ENCODE measurements at places on chromosomes 6 and 20. TPM values are rescaled to one million over a fixed set of nuclear protein-coding genes. Genes with fewer than 3 reads are reported as not detected.
A peak's percentile ranks its signal among the peaks of the same experiment; 100 is the strongest.

- no peak for DNase-seq
Measured at GRCh38 chr20:1775117-1775516, 117.5 kb upstream of the SIRPG start.

DNA sequence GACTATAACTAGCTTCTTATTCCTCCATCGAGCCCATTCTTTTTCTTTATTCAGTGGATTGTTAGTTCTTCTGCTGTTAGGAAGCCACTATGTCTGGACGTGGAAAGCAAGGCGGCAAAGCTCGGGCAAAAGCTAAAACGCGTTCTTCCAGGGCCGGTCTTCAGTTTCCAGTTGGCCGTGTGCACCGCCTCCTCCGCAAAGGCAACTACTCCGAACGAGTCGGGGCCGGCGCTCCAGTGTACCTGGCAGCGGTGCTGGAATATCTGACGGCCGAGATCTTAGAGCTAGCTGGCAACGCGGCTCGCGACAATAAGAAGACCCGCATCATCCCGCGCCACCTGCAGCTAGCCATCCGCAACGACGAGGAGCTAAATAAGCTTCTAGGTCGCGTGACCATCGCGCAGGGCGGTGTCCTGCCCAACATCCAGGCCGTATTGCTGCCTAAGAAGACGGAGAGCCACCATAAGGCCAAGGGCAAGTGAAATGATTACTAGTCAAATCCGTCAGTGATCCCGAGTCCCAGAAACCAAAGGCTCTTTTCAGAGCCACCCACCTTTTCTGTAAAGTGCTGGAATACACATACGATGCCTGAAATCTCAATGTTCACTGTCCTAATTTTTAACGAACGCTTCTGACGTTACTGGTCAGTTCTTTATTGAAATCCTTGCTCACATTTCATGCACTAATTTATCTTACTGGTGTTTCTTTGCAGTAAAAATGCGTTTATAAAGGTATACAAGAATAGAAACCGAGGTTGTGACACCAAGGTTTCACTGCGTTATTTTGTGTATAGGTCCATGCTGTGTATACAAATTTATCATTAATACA, 129.9 kb downstream of the HFE start:
- DNase-seq = peak; percentile 95

DNA sequence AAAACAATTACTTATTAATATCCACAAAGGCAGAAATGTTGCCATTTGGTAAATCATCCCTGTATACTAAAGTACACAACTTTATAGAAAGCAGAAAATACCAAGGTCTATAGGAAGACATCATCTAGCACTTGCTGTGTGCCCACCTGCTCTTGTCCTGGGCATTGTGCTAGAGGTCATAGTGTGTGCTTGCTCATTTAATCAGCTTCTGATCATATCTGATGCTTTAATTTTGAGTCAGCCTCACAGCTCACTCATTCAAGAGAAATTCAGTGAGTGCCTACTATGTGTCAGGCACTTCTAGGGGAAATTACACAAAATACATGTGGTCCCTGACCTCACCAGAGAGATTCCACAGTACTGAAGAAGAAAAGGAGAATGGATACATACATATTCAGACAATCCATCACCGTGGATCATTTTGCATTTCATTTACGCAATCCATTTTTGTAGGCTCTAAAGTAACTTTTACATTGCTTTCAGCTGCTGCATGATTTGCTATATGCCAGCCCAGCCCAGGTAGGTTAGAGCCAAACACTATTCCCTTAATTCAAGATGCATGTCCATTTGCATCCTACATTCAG, 167.9 kb upstream of the MCHR2 start:
- no peak for DNase-seq

DNA sequence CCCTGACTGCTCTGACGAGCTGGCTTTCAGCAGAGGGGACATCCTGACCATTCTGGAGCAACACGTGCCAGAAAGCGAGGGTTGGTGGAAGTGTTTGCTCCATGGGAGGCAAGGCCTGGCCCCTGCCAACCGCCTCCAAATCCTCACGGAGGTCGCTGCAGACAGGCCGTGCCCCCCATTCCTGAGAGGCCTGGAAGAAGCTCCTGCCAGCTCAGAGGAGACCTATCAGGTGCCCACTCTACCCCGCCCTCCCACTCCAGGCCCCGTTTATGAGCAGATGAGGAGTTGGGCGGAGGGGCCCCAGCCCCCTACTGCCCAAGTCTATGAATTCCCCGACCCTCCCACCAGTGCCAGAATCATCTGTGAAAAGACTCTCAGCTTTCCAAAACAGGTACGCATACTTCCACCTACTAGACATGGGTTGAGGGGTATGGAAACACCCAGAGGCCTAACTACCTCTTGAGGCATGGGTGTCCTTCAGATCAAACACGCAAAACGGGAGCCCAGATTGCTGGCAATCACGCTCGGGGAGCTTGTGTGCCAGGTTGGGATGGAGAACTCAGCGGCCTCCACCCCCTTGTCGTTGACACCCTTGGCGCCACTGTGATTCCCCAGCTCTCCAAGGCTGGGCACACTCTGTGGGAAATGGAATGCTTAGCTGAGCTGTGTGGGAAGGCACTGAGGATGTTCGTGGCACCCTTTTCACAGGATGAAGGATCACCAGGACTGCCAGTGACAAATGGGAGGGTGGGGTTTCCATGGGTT, 25.3 kb downstream of the CASS4 start:
- DNase-seq = no peak

DNA sequence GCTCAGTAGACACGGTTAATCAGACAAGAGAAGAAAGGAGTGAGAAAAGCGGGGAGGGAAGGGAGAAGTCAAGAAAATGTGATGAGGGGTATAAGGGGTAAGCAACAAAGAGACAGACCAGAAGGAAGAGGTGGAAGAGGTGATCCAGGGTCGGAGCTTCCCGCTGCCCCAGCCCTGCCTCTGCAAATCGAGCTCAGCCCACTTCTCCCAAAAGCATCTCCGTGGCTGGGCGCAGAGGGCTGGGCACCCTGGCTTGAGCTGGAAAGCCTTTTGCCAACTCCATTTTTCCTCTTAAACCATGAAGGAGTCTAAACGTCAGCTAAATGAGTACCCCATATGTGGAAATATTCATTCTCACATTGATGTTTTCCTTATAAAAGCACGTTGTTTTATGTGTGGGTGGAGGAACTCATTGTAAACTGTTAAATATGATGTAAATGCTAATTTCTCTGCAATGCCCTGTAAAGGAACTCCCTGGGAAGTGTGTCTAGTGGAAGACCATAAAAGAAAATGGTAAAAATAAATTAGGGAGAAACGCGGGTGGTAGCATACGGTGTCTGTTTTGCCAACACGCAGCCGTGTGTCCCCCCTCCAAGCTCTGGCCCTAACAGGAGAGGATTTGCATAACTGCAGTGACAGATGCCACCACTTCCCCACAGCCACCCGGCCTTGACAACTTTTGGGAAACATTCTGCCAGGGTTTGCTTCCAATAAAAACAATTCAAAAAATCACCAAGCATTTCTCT, 55.2 kb upstream of the MAFB start:
- no peak for DNase-seq

DNA sequence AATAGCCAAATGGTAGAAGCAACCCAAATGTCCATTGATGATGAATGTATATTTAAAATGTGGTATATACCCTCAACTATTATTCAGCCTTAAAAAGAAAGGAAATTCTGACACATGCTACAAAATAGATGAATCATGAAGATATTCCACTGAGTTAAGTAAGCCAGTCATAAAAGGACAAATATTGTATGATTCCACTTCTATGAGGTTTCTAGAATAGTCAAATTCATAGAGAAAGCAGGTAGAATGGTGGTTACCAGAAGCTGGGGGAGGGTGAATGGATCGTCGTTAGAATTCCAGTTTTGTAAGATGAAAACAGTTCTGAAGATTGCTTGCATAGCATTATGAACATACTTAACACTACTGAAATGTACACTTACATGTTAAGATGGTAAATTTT, 214.3 kb upstream of the MYLIP start:
- DNase-seq = no peak

GRCh38 chr6:166488701-166489100, 97.8 kb downstream of the RAMACL start:
- DNase-seq = no peak

Gene OPRM1
- total RNA-seq = not detected

Gene CNR1
- total RNA-seq = 1.8 TPM
